ENCODE measurements at places on chromosomes 11 and 22.
A peak's percentile ranks its signal among the peaks of the same experiment; 100 is the strongest.

- DNase-seq: no peak
Observed at GRCh38 chr11:91156041-91156440, 933.2 kb upstream of the CHORDC1 start.

DNA sequence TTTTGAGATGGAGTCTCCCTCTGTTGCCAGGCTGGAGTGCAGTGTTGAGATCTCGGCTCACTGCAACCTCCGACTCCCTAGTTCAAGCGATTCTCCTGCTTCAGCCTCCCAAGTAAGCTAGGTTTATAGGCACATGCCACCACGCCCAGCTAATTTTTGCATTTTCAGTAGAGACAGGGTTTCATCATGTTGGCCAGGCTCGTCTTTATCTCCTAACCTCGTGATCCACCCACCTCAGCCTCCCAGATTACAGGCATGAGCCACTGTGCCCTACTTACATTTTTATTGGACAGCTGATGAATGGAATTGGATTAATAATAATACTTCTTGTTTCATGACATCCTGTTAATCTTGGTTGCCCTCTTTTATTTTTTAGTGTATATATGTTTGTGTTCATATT, 3.0 kb upstream of the MRGPRD start:
- DNase-seq: no peak

DNA sequence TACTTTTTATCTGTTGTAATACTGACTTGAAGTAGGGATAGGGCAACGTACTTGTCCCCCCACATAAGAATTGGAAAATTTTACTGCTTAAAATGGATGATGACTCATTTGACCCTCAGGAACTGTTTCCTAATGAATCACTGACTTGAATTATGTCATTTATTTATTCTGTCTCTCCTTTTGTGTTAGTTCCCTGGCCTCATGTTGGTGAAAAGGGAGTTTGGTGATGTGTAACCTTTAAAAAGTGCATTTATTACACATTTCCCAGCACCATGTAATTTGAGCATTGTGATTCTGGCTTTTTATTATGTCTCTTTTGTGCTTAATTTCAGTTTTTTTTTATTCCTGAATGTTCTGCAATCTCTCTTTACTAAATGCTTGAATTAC, 20.3 kb upstream of the PGM2L1 start:
- DNase-seq: no peak

GRCh38 chr22:42171417-42171816, 40.8 kb upstream of the CYP2D6 start:
- DNase-seq: no peak

DNA sequence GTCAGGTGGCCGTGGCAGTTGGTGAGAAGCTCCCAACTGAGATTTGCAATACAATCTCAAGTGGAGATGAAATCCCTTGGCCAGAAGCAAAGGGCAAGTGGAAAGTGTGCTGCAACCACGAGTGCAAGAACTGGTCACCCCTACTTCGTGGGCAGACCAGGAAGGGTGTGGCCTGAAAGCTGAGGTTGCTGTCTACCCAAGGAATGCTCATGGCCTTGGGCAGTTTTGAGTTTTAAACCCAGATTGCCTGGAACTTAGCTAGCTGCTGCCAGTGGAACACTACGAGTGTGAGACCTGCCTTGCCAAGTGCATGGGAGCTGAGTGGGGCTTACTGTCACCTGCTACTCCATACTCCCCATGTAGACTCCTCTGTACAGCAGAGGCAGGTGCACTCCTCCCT, 113.3 kb upstream of the FAT3 start:
- DNase-seq: no peak

GRCh38 chr11:73950869-73951710, at the start of gene DNAJB13:
TSS of gene DNAJB13 (plus strand) at chr11:73951026. CDS start at chr11:73951070, 44 bp downstream.
- peak; percentile 49 for DNase-seq

DNA sequence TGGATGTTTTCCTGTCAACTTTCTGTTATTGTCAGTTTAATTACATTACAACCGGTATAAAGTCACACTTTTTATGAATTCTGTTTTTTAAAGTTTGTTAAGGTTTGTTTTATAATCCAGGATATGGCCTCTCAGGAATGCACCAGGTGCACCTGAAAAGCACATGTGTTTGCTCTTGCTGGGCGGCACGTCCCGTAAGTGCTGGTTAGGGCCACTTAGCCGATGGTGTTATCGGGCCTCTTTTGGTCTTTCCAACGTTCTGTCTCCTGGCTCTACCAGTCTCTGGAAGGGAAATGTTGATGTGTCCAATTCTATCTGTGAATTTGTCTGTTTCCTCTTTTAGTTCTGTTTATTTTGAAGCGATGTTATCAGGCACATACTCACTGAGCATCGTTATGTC, 695.7 kb downstream of the BRD1 start:
- DNase-seq: no peak

GRCh38 chr11:133661846-133662245, 129.5 kb upstream of the OPCML start:
- no peak for DNase-seq

DNA sequence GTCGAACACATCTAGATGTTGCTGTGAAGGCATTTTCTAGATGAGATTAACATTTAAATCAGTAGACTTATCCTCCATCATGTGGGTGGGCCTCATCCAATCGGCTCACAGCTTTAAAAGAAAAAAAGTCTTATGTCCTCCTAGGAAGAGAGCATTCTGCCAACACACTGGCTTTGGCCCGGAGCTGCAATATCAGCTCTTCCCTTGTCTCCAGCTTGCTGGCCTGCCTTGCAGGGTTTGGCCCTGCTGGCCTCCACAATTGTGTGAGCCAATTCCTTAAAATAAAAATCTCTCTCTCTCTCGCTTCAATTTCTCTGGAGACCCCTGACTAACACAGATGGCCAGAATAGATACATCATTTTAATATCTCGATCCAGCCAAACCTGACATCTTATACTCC, 13.1 kb upstream of the ABCC8 start:
- DNase-seq: no peak

- DNase-seq: no peak
Observed at GRCh38 chr11:32821517-32821916, 8.2 kb upstream of the PRRG4 start.

GRCh38 chr11:4903484-4903883, at the start of gene OR51A7:
TSS of gene OR51A7 (plus strand) at chr11:4903783. CDS start at chr11:4907370, 3,587 bp downstream.
- DNase-seq: no peak

DNA sequence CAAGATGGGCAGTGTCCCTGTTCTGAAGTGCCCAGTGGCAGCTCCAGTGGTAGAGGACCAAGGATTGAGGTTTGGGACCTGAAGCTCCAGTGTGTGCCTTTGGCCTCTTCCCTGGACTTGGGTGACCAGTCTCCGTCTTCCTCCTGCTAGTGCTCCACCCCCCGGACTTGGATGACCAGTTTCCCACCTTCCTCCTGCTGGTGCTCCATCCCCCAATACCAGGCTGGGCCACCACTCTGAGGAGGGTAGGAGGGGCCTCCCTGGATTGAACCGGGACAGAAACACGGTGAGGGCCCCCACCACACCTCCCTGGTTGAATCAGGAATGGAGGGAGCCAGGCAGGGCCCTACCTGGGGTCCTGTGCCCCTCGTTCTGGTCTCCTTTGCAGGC, 10.9 kb upstream of the NEAT1 start:
- DNase-seq: no peak

DNA sequence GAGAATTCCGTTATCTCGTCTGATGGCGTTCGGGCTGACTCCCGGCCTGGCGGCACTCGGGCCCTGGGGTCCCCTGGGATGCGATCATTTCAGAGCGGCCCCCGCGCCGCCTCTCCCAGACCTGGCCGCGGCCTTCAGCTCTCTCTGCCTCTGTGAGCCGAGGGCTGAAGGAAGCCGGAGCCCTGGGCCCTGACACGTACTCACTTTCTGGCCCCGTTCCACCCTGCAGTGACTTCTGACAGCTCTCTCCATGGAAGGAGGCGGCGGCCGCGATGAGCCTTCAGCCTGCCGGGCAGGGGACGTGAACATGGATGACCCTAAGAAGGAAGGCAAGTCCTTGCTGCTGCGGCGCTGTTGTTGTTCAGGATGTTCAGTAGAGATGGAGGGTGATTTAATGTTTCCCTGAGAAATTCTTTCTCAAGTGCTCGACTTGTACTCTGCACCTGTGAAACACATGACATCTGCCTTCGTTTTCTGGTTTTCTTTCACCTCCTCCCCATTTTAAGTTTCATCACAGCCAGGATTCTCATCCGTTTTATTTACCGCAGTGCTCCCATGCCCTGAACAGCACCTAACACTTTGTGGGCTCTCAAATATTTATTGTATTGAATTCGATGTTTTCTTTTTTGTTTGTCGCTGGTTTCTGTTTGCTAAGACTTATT, 612 bp downstream of the GTSE1 start:
- no peak for DNase-seq

DNA sequence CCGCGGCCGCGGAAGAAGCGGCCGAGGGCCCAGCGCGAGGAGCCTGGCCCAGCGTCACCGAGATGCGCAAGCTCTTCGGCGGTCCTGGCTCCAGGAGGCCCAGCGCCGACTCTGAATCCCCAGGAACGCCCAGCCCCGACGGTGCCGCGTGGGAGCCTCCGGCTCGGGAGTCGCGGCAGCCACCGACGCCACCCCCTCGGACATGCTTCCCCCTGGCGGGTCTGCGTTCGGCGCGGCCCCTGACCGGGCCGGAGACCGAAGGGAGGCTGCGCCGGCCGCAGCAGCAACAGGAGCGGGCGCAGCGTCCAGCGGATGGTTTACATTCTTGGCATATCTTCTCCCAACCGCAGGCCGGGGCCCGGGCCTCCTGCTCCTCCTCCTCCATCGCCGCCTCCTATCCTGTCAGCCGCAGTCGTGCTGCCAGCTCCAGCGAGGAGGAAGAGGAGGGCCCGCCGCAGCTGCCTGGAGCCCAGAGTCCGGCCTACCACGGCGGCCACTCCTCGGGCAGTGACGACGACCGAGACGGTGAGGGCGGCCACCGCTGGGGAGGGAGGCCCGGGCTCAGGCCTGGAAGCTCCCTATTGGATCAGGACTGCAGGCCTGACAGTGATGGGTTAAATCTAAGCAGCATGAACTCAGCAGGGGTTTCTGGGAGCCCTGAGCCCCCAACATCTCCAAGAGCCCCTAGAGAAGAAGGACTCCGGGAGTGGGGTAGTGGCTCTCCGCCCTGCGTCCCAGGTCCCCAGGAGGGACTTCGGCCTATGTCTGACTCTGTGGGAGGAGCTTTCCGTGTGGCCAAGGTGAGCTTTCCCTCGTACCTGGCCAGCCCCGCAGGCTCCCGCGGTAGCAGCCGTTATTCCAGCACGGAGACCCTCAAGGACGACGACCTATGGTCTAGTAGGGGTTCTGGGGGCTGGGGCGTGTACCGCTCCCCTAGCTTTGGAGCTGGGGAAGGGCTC, 1.2 kb downstream of the ARHGEF17 start:
- peak; percentile 64 for DNase-seq
